ENCODE measurements at places on chromosomes 7 and 10.

GRCh38 chr10:12667052-12667451 lies 317.7 kb downstream of the CAMK1D start:
- DNase-seq: no peak

GRCh38 chr10:13512564-13512963 lies 16.2 kb downstream of the BEND7 start:
- no peak for DNase-seq

- no peak for DNase-seq
These were observed 4.3 kb downstream of the NCOA4 start for GRCh38 chr10:46026106-46026505.

- no peak for DNase-seq
These were observed 43.2 kb downstream of the AKR1B1 start for GRCh38 chr7:134415700-134416099.

DNA sequence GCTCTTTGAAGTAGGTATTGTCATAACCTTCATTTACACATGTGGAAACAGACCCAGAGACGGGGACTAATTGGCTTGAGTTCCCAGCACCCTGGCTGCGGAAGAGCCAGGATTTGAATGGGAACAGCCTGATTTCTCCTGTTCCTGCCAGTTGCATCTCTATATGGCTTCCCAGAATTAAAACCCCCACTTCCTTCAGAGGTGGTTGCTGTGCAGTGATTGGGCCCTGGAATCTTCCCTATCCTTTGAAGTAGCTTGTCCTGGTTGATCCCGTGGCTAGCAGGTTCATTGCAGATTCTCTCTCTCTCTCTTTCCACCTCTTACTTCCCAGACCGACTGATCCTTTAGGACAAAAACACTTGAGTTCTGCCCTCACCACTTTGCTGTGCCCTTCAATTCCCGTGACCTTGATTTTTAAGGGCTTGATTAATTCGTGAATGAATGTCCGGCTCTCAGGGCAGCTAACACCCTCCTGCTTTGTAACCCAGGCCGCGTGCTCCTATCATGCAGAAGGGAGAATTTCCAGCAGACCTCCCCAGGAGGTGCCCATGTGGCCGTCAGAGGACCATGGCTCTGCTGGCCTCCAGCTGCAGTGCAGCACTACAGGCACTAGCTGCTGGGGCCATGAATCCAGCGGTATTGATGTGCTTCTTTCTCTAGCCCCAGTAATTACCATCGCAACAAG lies 120.6 kb upstream of the AGK start:
- no peak for DNase-seq

DNA sequence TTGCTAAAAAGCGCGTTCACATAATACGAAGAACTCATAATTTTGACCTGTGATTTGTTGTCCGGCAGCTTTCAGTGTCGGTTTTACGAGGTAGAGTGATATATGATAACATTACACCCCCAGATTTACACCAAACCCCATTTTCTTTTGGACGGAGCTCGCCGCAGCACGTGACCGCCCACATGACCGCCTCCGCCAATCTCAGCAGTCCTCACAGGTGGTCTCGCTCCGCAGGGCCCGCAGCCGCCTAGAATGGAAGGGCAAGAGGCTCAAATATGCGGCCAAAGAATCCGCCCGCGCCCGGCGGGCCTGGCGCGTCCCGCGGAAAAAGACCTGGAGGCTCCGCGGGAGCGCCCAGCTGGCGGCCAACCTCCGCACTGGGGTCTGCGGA lies at the start of gene HOXA7:
Gene HOXA7 (minus strand): TSS at position 168 of the 391 bp plus-strand sequence. CDS start 130 bp downstream, at position 38.
- DNase-seq: no peak

Data from naive thymus-derived CD8-positive, alpha-beta T cell (primary cell).